ENCODE measurements at places on chromosomes 5 and 9.

- no peak for DNase-seq
These were observed 66.0 kb downstream of the AMBP start for GRCh38 chr9:114012126-114012525.

- DNase-seq, result peak; percentile 27
These were observed 8.5 kb downstream of the PTGS1 start for GRCh38 chr9:122379340-122379739.

- no peak for DNase-seq
These were observed 10.0 kb upstream of the CACFD1 start for GRCh38 chr9:133449760-133450159.

DNA sequence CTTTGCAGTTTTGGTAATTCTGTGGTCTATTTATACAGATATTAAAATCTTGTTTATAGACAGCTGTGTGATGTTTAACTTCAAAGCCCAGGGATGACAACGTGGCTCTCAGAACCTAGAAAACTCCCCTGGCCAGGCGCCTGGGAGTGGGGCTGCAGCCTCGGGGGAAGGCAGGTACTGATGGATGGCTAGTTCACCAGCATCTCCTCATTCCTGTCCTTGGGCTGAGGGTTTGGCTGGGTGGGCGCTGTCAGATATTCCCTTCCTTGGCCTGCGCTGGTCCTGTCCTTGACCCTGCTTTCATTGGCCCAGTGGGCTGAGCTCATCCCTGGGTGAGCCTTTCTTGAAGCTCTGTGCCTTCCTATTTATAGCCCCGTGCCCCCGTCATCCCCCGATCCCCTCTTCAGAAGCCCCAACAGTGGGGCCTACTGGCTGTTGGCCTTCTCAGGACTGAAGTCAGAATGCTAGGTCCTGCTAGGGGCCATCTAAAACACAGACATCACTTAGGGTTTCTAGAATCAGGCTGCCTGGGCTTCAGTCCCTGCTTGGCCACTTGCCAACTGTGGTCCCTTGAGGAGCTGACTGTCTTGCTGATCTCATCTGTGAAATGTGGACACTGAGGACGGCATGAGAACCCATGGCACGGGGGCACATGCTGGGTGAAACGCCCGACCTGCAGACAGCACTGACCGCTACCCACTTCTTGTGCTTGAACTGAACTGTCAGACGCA, 20.9 kb downstream of the SH3GLB2 start:
- no peak for DNase-seq

DNA sequence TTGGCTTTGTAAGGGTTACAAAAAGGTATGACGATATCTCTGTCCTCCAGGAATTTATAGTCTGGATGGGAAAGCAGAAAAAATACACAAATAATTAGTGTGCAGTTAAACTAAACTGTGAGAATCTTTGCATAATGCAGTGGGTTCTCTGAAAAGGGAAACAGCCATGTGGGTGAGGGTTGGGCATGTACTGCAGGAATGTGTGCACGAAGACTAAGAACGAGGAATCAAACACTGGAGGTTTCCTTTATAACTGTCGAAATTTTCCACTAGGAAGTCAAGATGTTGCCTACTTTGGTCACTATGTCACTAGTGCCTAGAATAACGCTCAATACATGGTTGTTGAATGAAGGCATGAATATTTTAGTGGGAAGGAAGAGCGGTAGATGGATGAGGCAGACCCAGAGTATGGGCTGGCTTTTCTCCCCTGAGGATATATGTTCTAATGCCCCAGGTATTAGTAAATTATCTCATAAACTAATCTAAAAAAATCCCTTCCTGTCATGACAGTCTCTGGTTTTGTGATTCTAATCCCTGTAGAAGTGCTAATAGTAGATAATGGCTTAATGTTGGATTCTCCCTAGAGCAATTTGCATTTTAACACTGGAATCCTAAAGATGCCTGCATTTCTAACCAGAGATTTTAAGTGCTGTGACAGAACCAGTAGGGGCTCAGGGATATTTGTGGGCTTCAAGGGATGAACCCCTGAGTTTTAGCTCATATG, 227.3 kb downstream of the NMUR2 start:
- DNase-seq, result no peak

DNA sequence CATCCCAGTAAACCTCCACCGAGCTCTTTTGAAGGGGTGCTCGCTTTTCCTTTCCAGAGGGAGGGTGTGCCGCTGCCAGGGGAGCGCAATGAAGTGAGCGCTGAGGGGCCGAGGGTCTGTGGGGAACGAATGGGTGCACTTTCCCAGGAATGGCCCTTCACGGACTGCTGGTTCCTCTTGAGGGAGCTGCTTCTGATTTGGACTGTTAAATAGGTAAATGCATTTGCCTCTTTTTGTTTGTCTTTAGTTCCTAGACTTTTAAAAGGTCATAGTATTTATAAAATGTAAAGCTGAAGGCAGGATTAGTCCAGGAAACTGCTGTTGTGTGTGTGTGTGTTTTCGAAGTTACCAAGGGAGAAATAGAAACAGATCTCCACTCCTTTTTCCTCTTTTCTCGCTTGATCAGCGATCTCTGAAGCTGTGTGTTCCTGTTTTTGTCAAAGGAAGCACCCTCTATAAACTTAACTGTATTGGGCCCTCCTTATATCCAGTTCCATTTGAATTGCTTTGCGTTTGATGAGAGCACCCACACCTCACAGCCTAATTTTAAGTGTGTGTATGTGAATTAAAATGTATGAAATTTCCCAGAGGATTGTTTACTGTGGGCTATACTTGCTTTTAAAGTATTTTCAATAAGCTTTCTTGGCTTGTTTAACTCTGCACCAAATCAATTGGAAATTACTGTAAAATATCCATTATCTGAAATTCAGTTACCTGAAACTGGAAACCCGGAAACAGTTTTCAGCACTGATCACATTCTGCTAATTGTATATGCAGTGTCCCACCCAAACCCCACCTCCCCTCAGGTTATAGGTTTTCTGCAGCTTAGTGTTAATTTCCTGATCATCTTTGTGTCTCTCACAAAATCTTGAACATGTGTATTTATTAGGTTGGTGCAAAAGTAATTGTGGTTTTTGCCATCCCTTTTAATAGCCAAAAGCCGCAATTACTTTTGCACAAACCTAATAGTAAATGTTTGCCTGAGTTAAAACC, 966 bp downstream of the SNX2 start:
- DNase-seq, result peak; percentile 70
